GOT3 (cell line): ENCODE measurements at places on chromosomes 5 and 9.
A peak's percentile ranks its signal among the peaks of the same experiment; 100 is the strongest.

GRCh38 chr5:96254980-96255691 lies 177.9 kb downstream of the PCSK1 start:
- DNase-seq, result no peak

DNA sequence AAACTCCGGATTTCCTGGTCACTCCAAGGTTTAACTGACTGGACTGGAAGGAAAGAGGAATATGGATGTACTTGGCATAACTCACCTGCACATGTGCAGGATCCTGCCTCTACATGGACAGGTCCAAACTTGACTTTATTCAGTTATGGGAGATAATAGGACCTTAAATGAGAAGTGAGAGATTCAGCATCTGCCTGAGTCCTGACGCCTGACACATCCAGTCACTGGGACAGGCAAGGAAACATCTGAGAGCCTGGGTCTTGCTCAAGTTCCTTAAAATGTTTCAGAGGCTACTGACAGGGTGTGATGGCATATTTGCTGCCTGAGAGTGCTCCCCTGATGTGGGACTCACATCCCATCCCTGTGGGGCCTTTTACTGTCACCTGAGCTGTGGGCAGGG lies 34.9 kb downstream of the ZNF354A start:
- no peak for DNase-seq

DNA sequence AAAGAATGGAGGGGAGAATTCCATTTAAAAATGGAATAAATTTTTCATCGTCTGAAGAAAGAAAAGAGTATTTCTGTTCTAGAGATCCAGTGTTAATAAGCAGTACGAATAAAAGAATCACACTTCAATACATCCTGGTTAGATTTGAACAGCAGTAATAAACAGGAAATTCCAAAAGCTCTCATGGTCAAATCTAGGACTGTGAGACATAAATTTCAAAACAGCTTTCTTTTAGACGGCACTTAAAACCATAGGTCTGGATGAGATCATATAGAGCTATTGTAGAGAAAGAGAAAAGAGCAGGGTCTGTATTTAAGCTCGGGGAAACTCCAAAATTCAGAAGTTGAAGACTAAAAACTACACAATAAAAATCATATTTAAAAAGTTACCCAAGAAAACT lies 1006.9 kb upstream of the CTNND2 start:
- no peak for DNase-seq

DNA sequence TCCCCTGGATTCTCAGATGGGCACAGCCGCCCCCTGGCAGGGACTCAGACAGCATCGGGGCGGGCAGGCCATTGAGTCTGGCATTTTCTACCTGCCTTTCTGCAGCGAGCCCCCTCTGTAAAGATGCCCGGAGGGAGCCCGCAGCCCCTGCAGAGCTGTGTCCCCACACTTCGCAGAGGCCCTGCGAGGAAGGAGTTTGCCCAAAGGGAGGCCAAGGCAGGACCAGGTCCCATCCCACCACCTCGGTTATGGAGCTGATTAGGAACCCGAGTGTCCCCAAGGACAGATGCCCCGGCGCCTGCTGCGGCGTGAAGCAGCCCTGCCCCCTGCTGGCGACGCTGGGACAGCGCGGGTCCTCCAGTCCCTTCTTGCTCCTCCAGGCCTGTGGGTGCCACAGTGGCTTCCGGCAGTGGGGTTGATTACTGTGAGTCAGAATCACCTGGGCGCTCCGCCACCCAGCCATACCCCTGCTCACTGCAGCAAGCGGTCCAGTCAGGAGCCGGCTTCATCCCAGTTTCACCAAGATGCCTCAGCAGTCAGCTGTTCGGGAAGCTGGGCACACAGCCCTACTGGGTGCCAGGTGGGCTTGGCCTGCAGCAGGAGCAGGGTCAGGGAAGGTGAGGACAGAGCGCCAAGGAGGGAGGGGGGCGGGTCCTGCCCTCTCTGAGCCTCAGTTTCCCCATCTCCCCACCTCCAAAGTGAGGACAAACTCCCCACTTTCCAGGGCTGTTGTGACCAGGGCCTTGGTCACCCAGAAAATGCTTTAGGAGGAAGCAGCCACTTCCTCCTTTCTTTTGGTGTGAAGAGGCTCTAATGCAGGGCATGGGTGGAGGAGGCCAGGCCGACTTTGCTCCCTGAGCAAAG lies 117.2 kb downstream of the RXRA start:
- peak; percentile 42 for DNase-seq

GRCh38 chr5:22631683-22632082 lies 221.5 kb downstream of the CDH12 start:
- DNase-seq, result no peak

DNA sequence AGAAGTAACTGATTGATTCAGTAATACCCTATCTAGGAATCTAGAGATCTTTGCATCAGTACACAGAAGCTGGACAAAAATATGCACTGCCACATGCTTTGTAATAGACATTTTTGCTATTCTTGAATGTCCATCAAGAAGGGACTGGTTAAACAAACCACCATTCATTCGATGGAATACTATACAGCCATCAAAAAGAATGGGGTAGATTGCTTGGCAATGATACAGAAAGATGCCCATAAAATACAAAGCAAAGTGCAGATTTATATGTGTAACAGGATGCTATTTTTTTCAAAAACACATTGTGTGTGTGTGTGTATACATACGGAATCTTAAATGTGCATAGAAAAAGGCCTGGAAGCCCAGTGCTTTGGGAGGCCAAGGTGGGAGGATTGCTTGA lies 7.6 kb downstream of the TNIP1 start:
- no peak for DNase-seq

DNA sequence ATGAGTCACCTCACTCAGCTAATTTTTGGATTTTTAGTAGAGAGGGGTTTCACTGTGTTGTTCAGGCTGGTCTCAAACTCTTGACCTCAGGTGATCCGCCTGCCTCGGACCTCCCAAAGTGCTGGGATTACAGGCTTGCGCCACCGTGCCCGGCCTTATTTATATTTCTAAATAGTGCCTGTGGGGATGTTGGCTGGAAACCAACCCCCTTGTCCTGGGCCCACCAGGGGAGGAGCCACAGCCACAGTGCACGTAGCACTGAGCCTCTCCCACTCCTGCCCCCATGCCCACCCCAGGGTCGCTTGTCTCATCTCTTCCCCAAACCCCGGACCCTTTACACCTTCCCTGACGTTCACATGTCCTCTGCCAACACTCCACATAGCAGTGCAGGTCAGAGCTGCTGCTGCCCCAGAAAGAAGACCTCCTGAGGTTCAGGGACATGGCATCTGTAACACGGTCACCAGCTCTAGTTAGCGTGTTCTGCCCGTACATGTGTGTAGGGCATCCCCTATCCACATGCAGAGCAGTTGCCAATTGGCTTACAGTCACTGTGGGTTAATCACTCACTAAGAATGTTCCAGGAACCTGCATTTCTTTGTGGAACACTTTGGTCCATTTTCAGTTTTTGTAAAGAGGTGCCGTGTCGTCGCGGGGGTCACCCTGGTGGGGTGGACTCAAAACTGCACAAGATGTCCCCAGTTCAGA lies 10.2 kb upstream of the MRPS2 start:
- no peak for DNase-seq
